Motor neuron (in vitro differentiated cells): ENCODE measurements at places on chromosomes 3 and 15. TPM values are rescaled to one million over a fixed set of nuclear protein-coding genes. Genes with fewer than 3 reads are reported as not detected.

GRCh38 chr3:187741403-187742350, 3.6 kb downstream of the BCL6 start:
- ATAC-seq, result peak; percentile 1

DNA sequence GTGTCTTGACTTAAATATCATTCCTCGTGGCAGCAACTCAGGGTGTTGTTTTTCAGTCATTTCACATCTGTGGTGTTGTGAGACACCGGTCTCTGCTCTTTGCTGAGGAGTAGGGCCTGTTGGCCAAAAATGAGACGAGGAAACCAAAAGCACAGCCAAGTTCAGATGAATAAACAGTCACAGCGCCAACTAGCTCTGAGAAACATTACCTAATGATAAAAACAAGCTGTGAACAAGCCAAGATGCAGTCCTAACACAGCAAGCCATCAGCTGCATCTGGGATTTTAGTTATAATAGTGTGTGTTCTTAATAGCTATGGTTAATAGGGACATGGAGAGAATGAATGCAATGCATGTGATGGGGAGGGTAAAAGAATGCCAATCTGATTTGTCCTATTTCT, 843.4 kb upstream of the DPPA4 start:
- no peak for ATAC-seq

DNA sequence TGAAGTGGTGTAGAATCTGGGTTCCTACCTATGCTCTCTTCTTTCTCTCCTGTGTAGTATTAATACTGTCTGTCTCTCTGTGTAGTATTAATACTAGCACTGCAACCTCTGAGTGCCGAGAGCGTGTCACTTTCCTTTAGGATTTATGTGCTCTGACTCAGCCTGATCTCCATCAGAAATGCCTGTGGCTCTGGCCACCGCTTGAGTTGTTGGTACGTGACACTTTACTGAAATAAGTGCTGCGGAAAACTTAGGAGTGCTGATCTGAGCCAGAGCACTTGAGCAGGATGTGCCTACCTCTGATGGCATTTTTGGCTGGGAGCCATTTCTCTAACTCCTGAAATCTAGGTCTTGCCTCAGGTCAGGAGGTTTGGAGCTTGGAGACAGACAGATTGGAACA, 807.4 kb downstream of the SQOR start:
- peak; percentile 72 for ATAC-seq

DNA sequence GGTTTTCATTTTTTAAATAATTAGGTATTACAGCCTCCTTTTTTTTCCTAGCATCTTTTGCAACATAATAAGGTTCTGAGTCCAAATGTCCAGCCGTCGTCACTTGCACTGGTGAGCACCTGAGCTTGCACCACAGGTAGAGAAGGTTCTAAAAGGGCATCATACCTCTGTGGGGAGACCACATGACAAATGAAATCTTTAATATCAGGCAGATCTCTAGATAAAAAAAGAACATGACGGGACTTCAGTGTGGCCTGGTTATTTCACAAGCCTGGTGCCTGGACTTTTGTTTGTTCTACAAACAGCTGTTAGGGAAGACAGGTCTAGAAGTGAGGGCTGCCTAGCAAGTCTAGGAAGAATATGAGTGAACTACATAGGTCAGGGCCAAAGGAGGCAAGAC, 3.6 kb downstream of the ZBED2 start:
- no peak for ATAC-seq

GRCh38 chr3:102360183-102360860, 74.5 kb upstream of the ZPLD1 start:
- no peak for ATAC-seq

DNA sequence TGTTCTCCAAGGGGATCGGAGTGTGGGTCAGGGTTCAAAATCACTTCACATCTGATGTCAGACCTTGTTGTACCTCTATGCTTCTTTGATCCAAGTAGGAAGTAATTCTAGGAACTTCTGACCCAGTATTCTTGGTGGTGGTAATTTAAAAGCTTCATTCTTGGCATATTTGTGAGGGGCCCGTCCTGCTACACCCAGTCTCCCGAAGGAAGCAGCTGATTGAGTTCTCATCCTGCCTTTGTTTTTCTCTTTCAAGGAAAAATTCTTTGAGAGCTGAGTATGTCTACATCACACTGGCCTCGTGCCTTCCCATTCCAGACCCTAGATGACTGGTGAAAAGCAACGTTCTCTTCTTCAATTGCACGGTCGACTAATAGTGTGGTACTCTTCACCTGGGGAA, 234.4 kb upstream of the TPRG1 start:
- no peak for ATAC-seq

GRCh38 chr15:57146506-57147201, 228.2 kb downstream of the TCF12 start:
- ATAC-seq, result no peak

DNA sequence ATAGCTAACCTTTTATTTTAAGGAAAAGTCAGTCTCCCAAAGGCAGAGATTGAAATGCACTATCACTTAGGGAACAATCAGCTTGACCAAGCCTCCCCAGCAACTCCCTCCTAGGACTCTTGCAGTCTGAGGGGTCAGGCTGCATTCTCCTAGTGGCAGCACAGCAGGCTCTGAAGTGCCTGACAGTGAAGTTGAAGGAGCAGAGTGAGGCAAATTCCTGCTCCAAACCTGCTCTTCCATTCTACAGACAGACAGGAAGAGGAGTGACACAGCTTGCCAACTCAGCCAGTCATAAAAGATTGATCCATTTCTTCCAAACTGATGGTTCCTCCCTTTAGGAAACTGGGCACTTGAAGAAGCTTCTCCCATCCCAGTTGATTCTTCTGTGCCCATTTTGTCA, 43.9 kb upstream of the SMAD3 start:
- no peak for ATAC-seq

- no peak for ATAC-seq
These were observed 55.9 kb downstream of the NOX5 start for GRCh38 chr15:69070396-69070795.

- ATAC-seq, result no peak
These were observed 375.3 kb downstream of the ROBO1 start for GRCh38 chr3:79392479-79392878.

- no peak for ATAC-seq
These were observed 49.9 kb upstream of the ABI3BP start for GRCh38 chr3:101042996-101043686.

DNA sequence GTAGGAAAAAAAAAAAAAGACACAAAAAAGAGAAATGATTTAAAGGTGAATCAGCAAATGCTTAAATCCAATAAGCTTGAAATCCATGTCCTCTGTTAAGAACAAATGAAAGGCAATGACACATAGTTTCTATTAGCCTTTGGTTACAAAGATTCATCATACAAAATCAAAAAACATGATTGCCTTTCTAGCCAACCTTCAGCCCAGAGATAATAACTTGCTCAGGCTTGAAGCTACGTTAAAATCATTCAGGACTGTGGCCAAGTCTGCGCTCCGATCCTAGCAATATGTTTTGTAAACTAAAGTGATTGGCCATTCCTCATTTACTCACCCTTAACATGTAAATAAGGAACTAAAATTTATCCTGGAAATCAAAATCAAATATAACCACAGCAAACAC, 556.7 kb downstream of the FGF12 start:
- no peak for ATAC-seq

- no peak for ATAC-seq
These were observed 41.2 kb downstream of the HES1 start for GRCh38 chr3:194177141-194177540.

Gene CPEB1
- total RNA-seq, result 6.3 and 6.4 TPM in 2 replicates

Gene ROBO1
- 63.8 and 66.2 TPM in 2 replicates for total RNA-seq

Gene BSN
- 1.2 and 3.4 TPM in 2 replicates for total RNA-seq

Gene ITIH1
- 0.71 TPM in 1 of 2 replicates, not detected in the other for total RNA-seq

Gene GABRG3
- total RNA-seq, result 0.68 and 1.7 TPM in 2 replicates

Gene SPTBN5
- total RNA-seq, result 0.66 and 0.68 TPM in 2 replicates

Gene SLC38A3
- total RNA-seq, result 0.81 and 1.6 TPM in 2 replicates
